Activated CD8-positive, alpha-beta memory T cell treated with anti-CD3 and anti-CD28 coated beads, Interleukin-2, amount 10 ng/mL, durations not matched to agents 7 days and 5 days (primary cell): ENCODE measurements at places on chromosomes 12 and 14.

GRCh38 chr14:72000907-72001306 lies 68.7 kb downstream of the RGS6 start:
- no peak for DNase-seq

GRCh38 chr14:94016446-94016976 lies 9.6 kb upstream of the OTUB2 start:
- no peak for DNase-seq

DNA sequence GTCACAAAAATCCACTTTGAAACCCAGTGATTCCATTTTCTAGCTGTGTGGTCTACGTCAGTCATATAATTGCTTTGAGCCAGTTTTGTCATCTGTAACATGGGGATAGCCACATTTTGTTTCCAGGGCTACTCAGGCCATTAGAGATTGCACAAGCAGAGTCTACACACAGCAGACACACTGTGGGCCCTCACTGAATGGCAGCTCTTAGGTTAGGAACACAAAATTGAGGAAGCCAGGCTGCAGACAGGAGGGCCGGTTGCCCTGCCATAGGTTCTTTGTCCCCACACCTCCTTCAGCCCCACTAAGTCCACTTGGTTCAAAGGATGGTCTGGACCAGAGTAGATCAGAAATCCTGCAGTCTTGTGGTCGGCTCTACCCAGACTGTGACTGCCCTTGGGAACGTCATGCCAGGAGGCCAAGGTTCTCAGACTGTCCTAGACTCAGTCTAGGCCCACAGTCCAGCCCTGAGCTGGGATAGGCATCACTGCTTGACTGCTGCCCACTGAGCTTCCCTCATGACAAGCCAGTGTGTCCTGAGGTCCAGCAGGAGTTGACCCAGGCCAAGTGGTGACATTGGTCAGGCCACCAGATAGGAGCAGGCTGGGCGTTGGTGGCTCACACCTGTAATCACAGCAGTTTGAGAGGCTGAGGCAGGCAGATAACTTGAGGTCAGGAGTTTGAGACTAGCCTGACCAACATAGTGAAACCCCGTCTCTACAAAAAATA lies 3.8 kb upstream of the MYH7 start:
- DNase-seq, result peak; percentile 27

DNA sequence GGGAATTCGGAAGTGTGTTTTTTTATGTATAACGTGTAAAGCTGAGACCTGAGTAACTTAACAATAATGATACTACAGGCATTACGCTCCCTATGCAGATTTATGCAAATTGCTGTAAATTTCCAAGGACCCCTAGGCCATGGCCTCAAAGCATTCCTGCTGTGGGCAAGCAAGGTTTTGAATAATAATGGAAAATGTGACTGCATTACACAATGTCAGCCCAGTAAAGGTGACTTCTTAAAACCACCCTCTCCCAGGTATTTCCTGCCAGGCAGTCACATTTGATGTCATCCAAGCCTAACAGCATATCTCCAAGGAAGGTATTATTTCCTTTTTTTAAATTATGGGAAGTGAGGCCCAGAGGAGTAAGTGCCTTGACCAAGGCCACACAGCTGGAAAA lies 621.0 kb downstream of the BCL11B start:
- no peak for DNase-seq

GRCh38 chr12:121156365-121156764 lies 23.7 kb downstream of the P2RX7 start:
- DNase-seq, result no peak

GRCh38 chr14:101034986-101035385 lies 131.5 kb upstream of the RTL1 start:
- DNase-seq, result no peak

- DNase-seq, result no peak
Measured at GRCh38 chr12:128399253-128399652, 132.3 kb downstream of the TMEM132C start.

- no peak for DNase-seq
Measured at GRCh38 chr12:1777798-1778197, 42.6 kb upstream of the LRTM2 start.

GRCh38 chr14:51087031-51087441 lies 7.9 kb downstream of the TRIM9 start:
- DNase-seq, result no peak

- no peak for DNase-seq
Measured at GRCh38 chr14:34237081-34237480, 225.0 kb downstream of the SPTSSA start.

DNA sequence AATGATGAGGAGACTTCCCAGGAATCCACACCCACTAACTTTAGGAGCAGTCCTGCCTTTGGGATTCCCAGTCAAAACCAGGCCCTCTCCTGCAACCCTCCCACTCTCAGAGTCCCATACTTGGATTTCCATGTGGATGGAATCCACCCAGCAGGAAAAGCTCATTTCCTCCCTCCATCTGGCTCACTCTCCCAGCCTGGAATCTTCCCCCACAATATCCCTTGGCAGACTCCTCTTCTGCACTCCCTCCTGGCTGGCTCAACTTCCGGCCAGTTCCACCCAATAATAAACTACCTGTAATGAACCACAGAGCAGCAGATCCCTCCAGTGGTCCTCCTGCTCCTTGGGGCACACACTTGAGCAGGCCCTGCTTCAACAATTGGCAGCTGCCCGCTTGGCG lies 102.8 kb upstream of the EGLN3 start:
- no peak for DNase-seq

DNA sequence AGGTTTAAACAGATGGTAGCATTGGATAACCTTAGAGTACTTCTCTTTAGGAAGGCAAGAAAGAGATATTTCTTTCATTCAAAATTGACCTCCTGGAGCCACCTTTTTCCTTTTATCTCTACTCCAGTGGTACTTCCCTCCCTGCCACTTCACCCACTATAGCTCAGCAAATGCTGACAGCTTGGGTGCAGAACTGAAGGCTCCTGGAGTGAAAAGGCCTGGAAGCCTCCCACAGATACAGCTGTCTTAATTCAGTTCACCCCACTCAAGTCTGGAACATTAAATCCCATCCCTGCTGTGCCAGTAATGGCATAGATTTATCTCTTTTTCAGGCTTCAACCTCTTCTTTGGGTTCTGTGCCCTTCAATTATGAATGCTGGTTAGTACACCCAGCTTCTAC lies 140.3 kb downstream of the NEDD1 start:
- no peak for DNase-seq

GRCh38 chr12:88242571-88242925 lies 100.4 kb downstream of the TMTC3 start:
- DNase-seq, result no peak

DNA sequence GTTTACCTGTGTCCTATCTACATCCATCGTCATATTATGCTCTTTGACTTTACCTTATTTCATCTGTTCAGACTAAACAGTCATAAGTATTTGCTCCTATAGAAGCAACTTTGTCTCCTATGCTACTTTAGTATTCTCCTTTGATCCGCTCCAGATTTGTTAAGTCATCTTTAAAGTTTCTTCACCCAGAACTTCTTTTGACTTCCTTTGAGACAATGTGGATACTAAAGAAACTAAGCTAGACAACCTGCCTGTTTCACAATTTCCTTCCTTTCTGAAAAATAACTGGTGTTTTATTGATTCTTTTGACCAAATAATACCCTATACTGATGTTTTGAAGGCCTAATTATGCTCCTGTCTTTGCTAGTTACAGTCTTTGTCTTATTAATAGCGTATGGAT lies 30.0 kb upstream of the LRRK2 start:
- no peak for DNase-seq

GRCh38 chr12:107684990-107685359 lies 624 bp upstream of the PWP1 start:
- DNase-seq, result peak; percentile 43

DNA sequence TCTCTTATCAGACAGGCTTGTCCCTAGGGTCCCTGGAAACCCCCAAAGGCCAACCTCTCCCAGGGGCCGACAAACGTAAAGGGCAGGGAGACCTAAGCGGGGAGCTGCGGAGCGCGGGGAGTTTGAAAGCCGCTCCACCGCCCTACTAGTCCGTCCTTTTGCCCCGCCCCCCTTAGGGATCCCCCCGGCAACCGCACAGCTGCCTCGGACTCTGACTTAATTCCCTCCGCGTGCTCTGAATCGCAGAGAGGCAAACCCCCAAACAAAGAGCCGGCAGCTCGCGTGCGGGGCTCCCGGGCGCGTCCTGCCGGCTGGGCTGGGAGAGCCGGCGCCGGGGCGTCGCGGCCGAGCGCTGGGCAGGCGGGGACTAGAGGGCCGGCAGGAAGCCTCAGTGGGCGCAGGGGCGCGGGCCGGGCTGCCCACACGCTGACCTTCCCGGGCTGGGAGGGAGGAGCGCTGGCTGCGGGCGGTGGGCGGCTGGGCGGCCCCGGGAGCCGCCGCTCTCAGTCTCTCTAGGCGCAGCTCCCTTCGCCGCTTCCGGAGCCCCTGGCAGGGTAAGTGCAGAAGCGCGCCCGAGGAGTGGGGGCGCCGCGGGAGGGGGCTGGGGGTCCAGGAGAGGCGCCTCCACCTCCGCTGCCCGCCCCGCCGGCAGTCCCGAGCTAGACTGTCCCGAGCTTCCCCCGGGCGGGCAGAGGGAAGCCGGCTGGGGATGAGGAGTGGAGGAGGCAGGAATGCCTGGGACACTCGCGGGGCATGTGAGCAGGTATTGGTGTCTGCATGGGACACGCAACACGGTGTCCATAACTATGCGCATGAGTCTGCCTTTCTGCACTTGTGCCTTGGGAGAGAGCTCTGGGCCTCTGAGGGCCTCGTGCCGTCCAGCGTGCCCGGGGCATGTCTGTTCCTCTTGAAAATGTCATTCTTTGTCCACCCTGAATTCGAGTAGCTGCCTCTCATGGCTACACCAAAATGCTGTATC lies at the start of gene TSPAN11:
Gene TSPAN11, plus strand, starts transcription at position 506 of the 979 bp plus-strand sequence. CDS start 27,244 bp downstream, outside the sequence.
- no peak for DNase-seq

DNA sequence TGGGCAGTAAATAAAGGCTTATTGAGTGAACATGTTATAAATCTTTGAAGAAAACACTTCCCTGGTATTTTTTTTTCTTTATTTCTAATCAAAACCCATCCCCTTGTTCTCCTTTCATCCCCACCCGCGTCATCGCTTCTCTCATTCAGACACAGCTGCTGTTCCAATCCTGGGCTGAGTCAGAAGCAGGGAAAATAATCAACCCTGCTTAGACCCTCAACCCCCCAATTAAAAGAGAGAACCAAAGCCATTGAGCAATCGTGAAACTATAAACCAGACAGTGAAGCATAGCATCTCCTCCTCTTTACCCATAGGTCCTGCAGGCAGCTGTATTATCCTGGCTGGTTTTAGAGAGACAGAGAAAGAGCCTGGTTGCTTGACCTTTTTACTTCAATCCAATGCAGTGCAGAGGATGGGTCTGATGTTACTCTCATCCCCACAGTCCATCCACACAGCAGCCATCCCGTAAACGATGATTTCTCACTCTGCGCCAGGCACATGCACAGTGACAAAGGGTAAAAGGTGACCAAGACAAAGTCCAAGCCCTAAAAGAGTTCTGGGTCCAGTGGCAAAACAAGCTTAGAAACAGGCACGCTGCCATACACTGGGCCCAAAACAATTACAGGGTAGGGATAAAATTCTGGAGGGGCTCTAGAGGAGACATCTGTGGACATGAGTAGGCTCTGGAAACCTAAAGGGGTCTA lies 238.3 kb downstream of the GALC start:
- no peak for DNase-seq

GRCh38 chr12:57237932-57238853 lies 8.7 kb downstream of the SHMT2 start:
- DNase-seq, result no peak

DNA sequence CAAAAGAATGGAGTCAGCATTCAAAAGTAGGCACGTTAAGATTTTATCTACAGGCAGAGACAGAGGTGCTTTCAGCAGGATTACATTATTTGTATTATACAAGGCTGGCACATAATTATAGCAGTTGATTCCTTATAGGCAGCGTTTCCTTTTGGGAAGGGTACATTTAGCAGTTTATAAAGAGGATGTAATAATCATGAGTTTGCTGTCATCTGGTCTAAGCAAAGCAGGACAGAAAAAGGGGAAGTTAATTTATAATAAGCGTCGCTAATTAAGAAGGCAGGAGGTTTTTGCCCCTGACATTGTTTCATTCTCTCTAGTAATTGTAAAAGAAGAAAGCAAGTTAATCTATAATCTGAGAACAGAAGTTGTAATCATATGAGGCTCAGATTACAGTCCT lies 259.9 kb upstream of the MDGA2 start:
- no peak for DNase-seq

- DNase-seq, result no peak
Measured at GRCh38 chr12:109762071-109762672, 48.5 kb downstream of the FAM222A start.

GRCh38 chr12:109266106-109266879 lies 42.8 kb downstream of the FOXN4 start:
- no peak for DNase-seq

- no peak for DNase-seq
Measured at GRCh38 chr12:5581019-5581418, 149.1 kb downstream of the NTF3 start.

GRCh38 chr14:34843011-34843554 lies 32.1 kb downstream of the BAZ1A start:
- peak; percentile 44 for DNase-seq

GRCh38 chr12:124390442-124391097 lies 95.7 kb downstream of the RFLNA start:
- DNase-seq, result no peak

- DNase-seq, result no peak
Measured at GRCh38 chr12:67426067-67426466, 156.9 kb downstream of the CAND1 start.

DNA sequence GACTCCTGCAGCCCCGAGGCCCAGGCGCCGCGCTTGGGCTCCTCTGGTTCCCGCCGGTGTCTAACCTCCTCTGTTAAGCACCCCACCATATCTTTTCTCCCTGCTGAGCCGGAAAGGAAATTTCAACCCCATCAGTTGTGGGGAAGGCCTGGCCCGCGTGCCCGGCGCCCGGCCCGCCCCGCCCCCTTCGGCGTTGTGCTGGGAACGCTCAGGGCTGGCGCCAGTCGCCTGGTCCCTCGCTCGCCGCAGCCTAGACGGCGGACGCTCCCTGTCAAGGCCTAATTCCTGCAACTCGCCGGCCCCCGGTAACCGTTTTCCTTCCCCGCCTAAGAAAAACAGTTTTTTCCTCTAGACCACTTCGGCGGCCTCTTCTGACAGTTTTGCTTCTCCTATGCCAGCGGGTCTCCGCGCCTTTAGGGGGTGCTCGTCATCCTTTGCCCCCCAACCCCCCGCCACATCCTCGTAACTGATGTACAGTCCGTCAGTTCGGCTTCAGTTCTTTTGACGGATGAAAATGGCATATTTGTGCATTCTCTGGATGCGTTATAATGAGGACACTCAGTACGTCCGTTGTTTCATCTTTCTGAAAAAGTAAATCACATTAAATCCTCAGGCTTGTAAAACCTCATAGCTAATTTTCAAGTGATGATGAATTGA lies 506 bp upstream of the NAP1L1 start:
- peak; percentile 82 for DNase-seq

DNA sequence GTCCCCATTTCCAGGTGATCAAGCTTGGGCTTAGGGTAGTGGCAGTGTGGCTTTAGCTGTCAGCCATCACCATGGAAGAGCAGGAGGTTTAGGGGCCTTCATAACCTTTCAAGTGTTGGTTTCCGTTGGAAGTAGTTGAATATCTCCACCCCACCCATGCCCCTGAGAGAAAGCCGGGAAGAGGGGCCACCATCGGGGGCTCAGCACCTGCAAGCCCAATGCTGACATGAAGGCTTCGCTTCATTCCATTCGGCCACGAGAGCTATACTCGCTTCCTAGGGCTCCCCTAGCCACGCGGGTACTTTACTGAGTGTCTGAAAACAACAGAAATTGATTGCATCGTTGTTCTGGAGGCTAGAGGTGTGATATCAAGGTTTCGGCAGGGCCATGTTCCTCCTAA lies 234.8 kb downstream of the ZFP36L1 start:
- DNase-seq, result no peak
